DMS79 treated with DMSO at 0.1 percent for 48 hours (cell line): ENCODE measurements at places on chromosomes 6 and 20.

GRCh38 chr6:5107341-5107740 lies 22.2 kb downstream of the PPP1R3G start:
- DNase-seq = no peak

GRCh38 chr6:110493253-110493800 lies 16.9 kb upstream of the SLC22A16 start:
- DNase-seq = peak; percentile 95

- no peak for DNase-seq
These were observed 45.6 kb downstream of the EDN1 start for GRCh38 chr6:12335717-12336116.

DNA sequence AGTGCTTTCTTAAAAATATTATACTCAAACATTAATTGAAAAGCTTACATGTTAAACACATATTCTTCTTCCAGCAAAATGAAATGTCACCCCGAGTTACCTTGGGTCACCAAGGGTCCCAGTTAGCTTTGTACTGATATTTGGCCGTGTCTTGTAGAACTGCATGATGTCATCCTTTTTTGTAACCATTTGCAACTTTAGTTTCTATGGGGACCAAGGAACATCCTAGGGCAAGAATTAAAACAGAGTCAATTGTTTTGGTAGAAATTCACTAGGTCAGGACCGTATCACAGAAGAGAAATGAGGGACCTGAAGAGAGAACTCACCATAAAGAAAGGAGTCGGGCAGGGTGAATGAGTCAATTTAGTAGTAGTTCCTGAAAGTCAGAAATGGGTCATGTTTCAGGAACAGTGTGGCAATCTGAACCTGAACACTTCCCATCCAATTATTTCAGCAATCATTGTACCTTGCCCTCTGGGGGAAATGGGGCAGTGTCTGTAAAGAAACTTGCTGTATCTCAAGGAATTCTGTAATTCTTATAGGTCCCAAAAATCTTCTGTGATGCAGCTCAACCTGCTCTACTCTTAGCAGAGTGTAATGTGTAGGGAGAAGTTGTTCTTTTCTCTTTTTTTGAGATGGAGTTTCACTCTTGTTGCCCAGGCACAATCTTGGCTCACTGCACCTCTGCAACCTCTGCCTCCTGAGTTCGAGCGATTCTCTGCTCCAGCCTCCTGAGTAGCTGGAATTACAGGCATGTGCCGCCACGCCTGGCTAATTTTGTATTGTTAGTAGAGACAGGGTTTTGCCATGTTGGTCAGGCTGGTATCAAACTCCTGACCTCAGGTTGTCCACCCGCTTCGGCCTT lies 5.3 kb upstream of the AKAP7 start:
- DNase-seq = no peak

GRCh38 chr20:47863315-47863965 lies 78.2 kb upstream of the SULF2 start:
- no peak for DNase-seq

GRCh38 chr20:378961-379336 lies 1.6 kb upstream of the TRIB3 start:
- DNase-seq = no peak

DNA sequence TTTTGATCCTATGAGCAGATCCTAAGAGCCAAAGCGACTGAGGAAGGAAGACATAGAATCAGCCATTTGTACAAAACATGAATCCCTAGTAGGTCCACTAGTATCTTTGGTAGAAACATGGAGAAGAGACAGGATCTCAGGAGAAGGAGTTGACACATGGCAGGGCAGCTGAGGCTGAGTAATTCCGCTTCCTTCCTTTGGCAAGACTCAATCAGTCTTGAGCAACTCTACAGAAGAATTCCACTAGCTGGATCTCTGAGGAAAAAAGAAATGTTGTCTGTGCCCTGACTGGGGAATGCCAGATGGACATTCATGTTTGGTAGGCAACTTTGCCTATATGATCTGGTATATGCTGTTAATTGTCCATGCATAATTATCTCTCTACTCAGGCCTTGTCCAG lies 35.3 kb downstream of the ESR1 start:
- DNase-seq = no peak

DNA sequence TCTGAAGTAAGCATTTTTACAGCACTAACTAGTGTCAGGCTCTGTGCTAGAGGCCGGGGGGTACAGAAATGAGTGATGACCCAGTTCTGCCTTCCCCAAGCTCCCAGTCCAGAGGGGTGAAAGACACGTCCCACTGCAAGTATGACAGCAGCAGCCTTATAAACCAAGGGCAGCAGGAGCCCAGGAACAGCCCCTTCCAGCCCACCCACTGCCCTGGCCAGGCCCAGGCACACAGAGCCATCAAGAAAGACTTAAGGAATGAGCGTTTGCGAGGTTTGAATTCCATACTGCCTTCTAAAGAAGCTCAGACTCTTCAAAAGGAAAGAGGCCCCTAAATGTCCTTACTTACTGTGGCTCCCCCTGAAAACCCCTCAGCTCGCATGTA lies 10.0 kb downstream of the TRERF1 start:
- no peak for DNase-seq

GRCh38 chr20:48531505-48531904 lies 296.3 kb downstream of the PREX1 start:
- DNase-seq = no peak

GRCh38 chr6:134295953-134296553 lies 21.9 kb downstream of the SGK1 start:
- no peak for DNase-seq

GRCh38 chr6:13689511-13690256 lies 22.0 kb downstream of the RANBP9 start:
- no peak for DNase-seq

DNA sequence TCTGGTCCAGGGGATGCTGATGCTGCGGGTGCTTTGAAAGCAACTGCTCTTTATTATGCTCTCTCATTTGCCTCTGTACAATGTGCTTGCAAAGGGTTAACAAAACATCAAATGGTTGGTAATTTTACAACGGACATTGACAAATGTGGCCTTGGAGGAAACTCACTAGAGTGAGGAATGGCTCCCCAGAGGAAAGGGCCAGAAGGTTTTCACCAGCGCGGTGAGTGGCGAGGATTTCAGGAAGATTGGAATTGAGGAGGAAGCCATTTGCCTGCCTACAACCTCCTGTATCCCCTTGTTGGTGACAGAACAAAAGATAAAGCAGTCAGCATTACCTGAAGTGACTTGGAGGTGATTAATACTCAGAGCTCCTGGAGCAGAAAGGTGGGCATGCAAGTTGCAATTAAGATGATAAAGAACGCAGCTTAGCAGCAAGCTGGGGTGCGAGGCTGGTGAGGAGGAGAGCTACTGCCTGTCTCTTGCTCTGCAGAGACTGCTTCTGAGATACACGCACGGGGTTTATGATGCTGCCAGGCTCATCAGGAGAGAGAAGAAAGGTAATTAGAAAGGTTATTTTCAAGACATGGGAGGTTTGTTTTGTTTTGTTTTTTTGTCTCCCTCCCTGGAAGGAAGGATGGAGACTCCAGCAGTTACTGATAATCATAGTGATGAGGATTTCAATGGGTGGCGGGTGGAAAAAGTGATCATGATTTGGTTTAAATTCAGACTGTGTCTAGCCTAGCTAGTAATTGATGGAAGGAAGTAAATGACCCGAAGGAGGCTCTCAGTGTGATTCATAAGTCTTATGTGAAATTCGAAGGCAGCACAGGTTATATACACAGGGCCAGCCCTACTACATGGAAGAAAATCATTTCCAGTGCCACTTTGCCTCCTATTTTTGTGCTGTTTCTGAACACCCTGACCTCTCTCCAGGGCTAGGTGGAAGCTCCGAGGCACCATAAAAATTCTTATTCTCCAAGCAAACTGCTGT lies 141.6 kb upstream of the DTNBP1 start:
- DNase-seq = no peak

DNA sequence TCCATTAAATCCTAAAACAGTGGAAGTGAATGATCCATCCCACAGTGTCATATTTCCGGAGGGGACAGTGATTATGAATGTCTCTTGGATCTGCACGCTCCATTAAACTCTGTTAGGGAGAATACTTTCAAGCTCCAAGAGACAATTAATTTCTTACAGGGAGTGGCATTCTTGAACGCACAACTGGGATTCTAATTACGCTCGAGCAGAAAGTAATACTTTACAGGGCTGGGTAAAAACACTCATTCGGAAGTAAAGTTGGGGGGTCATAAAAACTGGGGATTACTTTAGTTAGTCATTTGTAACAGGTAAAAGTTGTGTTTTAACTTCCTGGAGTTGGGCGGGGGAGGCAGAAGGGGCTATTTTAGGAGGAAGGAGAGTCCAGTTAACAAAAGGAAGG lies 151.8 kb downstream of the ZFP64 start:
- peak; percentile 17 for DNase-seq

DNA sequence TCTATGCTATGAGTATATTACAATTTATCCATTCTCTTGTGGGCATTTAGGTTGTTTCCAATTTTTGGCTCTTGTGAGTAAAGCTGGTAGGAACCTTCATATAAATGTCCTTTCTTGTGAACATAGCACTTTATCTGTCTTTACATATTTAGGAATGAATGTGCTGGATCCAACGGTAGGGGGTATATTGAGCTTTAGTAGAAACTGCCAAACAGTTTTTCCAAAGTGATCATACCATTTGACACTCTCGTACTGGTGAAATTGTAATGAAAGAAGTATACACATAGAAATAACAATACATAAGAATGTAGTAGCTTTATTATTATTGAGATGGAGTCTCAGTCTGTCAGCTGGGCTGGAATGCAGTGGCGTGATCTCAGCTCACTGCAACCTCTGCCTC lies 30.9 kb upstream of the ARMH2 start:
- no peak for DNase-seq

- no peak for DNase-seq
These were observed 242.8 kb upstream of the TCF21 start for GRCh38 chr6:133645966-133646740.

DNA sequence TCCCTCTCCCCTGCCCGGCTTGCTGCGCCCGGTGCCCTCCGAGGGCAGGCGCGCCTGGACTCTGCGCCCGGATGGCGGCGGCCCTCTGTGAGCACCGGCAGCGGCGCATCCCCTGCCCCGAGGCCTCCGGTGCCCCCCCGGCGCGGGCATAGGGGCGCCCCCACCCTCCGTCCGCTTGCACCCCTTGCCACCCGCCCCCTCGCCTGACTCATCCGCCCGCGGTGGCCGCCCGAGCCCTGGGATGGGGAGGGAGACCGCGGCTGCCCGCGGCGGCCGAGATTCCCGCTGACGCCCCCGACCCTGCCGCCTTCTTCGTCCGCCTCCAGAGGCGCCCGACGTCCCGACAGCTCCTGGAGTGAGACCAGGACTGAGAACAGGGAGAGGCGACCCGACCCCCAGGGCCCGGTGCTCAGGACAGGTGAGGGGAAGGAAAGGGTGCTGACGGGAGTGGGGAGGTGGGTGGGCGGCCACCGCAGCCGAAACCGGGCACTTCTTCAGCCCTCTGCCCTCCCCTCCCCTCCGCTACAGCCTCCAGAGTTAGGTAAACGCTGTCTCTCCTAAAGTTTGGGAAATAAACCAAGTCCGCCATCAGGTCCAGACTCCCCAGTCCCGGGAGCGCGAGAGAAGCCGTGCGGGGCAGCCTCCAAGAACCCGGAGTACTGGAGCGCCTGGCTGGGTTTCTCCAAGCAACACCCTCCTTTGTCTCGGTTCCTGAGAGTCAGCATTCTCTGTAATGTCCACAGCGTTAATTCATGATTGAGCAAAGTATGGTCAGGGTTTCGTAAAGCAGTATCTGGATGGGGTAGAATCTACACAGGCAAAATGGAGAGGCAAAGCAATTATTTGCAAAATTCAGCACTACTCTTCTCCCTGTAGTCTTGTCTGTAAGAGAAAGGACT lies 539 bp downstream of the TMEM200A start:
- no peak for DNase-seq

- DNase-seq = no peak
These were observed 111.8 kb downstream of the MAP7 start for GRCh38 chr6:136438441-136438840.

DNA sequence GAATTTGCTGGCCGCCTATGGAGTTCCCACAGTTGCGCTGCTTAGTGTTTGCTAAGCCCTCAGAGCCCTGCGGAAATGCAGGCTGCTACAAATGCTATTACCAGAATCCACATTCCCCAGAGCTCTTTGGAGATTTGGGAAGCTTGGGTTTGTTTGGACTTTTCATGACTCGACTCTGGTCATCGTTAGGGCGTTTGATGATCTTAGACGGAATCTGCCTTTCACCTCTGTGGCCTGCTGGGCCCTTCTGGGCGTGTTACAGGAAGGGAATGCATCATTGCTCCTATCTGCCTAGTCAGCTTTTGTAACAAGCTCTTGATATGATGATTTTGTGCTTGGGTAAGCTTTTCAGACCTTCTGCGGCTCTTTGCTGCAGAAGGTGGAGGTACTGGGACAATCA lies 50.8 kb downstream of the EYA2 start:
- DNase-seq = peak; percentile 32

GRCh38 chr20:23289724-23290395 lies 60.7 kb upstream of the NXT1 start:
- no peak for DNase-seq

DNA sequence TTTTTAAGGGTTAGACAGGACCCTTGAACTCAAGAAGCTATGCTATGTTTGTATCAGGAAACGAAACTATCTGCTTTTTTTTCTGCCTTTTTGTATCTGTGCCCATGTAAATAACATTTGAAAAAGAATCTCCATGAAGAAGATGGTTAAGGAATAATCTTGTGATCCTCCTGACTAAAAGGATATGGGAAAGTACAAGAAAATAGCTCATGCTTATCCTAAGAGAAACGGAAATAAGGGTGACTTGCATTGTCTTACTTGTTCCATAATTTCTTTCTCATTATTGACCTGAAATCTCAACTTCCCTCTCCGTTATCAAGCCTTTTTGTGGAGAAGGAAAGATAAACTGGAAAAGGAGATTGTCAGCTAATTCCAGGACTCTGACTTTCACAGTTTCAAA lies 5.9 kb upstream of the CFAP206 start:
- DNase-seq = no peak

DNA sequence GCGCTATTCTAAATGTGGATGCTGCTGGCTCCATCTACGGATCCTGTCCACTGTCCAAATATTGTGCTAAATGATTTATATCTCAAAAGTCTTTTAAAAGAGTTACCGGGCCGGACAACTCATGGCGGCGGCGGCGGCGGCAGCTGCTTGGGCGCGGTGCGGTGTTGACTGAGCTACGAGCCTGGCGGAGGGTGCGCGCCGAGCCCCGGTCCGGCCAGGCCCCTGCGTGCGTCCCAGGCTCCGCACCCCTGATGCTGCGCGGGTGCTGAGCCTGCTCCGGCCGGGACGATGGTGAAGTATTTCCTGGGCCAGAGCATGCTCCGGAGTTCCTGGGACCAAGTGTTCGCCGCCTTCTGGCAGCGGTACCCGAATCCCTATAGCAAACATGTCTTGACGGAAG lies 303.4 kb downstream of the CENPW start:
- no peak for DNase-seq

- DNase-seq = no peak
These were observed 3.6 kb downstream of the MAP3K7 start for GRCh38 chr6:90583179-90583835.

GRCh38 chr20:63317601-63318291 lies 24.8 kb downstream of the COL20A1 start:
- DNase-seq = no peak

GRCh38 chr20:63656451-63656850 lies 1.7 kb upstream of the RTEL1 start:
- DNase-seq = no peak

- DNase-seq = no peak
These were observed 4.6 kb upstream of the EDEM2 start for GRCh38 chr20:35151736-35152135.
